ENCODE measurements at places on chromosomes 1 and 21.

DNA sequence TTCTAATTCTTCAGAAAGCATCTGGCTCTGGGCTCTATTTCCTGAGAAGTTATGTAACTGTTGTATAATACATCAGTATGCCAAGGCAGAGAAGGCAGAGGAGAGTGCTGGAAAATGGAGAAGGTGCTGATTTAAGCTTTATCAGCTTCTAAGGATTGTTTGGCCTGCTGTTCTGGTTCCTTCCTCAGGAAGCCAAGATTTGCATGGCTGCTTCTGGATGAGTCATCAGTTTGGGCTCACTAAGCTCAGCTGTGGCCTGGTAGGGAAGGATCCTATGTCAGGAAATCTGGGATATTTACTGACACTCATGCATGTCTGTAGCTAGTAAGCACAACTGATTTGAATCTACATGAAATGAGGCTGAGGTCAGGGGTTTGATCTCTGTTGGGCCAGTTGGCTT, 73.2 kb upstream of the ADGRL4 start:
- DNase-seq, result peak; percentile 40

DNA sequence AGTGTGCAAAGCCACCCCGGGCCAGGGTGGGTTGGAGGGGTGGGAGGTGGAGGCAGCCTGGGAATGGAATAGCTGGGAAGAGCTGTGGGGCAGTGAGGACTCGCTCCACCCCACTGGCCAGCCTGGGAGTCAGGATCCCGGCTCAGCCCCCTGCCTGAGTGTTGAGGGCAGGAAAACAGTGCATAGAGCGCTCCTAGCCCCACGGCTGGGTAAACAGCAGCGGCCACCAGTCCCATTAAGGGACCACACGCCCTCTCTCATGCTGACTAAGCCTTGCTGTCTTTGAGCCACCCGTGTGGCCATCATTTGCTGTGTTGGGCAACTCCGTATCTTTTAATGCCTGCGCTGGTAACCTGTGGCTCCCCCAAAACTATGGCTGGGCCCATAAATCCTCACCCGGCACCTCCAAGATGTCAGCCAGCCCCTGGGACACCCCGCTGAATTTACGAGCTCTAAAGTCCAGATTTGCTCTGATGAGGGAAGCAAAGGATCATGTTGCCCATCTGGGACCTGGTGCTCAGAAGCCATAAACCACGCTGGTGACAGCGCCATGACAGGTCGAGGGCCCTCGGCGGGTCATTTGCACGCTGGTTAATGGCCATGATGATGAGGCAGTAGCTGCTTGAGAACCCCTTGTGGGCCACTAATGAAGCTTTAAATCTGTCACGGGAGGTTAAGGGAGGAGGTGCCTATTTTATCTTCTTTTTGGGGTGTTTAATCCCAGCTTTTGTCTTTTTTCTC, 34.9 kb downstream of the SYF2 start:
- no peak for DNase-seq

DNA sequence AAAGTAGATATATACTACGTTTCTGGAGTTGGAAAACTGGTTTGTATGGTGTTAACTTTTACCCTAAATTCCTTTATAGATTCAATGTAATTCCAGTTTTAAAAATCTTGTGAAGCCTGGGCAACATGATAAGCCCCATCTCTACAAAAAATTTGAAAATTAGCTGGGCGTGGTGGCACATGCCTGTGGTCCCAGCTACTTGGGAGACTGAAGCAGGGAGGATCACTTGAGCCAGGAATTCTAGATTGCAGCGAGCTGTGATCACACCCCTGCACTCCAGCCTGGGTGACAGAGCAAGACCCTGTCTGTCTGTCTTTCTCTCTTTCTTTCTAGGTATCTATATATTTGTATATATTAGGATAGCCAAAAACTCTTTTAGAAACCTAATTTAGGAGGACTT, 141.9 kb downstream of the CLEC20A start:
- DNase-seq, result no peak

DNA sequence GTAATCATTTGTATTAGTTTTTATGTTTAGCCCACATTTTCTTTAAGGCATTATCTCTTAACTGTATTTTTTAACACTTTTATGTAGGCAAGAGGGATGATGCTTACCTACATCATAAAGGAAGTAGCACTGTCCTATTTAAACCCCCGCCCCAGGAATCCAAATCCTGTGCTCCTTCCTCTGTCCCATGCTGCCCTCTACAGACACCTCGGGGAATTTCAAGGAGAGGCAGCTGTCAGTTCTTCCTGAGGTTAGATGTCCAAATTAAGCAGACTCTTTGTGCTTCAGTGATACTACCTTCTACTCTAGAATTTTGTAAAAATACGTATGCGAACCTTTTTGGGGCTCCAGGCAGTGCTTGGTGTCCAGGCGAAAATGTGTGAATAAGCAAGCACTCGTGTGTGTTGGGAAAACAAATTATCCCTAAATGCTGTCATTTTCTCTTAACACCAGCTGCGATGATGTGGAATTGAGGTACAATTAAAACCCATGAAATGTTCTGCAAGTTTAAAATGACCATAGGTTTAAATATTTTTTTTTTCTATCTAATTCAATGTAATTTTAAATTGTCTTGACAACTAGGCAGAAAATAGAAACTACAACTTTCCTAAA, 19.2 kb downstream of the CRCT1 start:
- DNase-seq, result no peak

DNA sequence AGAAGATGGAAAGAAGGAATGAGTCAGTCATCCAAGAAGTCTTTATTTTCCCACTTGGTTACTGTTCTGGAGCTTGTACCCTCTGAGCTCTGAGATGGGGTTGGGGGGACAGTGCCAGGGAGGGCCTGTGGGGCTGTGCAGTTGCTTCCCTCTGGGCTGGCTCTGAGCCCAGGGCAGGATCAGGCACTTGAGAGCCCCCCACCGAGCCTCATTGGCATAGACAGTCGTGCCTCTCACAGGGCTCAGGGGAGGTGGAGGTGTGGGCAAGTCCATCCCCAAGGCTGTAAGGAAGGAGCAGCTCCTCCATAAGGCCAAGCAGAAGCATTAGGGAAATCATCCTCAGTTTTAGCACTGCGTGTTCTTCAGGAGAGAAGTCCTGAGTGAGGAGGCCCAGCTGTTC, 2.5 kb upstream of the ARL8A start:
- no peak for DNase-seq

DNA sequence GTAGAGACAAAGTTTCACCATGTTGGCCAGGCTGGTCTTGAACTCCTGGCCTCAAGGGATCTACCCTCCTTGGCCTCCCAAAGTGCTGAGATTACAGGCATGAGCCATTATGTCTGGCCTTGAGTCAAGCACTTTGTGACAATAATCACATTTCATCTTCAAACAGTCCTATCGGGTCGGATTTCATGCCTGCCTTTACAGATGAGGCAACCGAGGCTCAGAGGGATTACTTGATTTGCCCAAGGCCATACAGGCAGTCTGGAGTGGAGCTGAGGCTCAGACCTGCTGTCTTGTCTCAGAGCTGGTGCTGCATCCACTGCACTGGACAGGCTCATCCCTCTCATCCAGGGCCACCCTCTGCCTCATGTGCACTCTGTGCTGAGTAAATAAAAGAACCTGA, 26.6 kb downstream of the FAM151A start:
- DNase-seq, result no peak

- no peak for DNase-seq
Measured at GRCh38 chr1:91124989-91125417, 103.2 kb upstream of the ZNF644 start.

DNA sequence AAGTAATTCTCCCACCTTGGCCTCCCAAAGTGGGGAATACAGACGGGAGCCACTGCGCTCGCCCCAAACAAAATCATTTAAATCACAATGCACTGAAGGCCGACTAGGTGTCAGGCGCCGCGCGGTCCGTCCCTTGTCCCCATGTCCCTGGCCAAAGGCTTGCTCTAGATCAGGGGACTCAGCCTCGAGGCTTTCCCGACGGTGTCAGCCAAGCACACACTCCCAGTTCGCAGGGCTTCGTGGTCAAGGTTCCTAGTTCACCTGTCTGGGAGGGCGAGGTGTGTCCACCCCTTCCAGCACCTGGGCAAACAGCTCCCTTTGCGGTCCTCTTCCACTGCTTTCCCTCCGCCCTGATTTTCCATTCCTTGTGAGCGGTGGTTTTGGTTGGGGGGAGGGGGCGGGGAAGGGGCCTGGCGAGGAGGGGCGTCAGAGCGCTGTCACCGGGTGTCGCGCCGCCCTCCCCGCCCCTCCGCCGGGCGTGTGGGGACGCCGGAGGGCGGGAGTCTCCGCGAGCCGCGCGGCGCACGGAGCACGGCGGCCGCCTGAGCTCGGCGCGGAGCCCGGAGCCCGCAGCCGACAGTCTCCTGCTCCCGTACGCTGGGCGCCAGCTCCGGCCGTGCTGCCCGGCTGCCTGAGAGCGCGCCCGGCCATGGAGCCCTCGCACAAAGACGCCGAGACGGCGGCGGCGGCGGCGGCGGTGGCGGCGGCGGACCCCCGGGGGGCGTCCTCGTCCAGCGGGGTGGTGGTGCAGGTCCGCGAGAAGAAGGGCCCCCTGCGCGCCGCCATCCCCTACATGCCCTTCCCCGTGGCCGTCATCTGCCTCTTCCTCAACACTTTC, at the start of gene STUM:
STUM (plus strand) TSS at position 509 of the 838 bp plus-strand sequence; CDS start at position 650, 141 bp downstream.
- no peak for DNase-seq

DNA sequence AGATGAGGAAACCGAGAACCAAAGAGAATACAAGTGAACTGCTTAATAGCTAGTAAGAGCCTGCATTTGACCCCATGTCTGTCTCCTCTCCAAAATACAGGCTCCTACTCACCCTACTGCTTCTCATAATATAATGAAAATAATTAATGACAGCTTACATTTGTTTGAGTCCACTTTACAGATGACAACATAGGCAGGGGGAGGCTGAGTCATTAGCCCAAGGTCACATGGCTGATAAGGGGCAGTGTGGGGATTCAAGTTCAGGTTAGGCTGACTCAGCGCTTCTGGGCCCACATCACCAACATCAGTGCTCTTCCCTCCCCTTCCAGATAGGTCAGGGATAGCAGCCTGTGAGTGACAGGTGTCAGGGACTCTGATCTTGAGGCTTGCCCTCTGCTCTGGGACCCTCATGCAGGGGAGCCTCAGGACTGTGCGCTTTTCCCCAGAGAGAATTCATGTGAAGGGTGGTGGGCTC, 16.2 kb downstream of the AZIN2 start:
- no peak for DNase-seq

DNA sequence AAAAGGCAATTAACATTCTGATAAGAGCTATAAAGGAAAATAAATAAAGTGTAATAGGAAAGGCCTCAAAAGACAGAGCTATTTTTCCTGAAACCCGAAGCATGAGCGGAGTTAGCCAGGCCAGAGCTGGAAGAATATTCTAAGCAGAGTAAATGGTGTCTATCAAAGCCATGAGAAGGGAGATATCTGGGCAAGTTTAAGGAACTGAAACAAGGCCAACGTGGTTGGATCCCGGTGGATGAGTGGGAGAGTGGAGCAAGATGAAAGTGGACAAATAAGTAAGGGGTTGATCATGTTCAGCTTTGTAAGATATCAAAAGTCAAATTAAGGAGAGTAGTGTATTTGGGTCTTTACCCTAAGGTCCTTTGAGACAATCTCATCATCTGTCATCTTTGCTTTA, 234.0 kb downstream of the TM2D1 start:
- no peak for DNase-seq

DNA sequence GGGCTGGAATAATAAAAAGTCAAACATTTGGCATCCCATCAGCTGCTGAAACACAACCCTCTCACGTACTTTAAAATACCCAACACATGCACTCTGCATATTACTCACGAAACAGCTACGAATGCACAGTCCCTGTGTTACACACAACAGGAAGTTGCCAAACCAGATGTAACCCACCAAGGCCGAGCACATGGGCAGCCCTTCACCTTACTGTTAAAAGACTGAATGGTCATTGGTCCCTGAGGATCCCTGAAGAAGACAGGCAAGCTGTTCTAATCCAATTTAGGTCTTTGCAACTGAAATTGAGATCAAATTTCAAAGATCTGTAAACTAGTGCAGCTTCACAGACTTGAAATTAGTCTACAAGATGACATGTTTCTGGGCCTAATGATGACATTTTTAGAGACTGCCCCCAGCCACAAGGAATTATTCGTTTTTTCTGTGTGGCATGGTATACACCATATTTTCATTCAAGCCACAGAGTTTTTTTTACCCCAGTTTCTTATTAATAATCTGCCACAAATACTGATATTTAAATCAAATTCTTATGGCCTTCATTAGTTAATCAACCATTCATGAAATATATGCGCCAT, 25.6 kb upstream of the IER5 start:
- DNase-seq, result peak; percentile 41

DNA sequence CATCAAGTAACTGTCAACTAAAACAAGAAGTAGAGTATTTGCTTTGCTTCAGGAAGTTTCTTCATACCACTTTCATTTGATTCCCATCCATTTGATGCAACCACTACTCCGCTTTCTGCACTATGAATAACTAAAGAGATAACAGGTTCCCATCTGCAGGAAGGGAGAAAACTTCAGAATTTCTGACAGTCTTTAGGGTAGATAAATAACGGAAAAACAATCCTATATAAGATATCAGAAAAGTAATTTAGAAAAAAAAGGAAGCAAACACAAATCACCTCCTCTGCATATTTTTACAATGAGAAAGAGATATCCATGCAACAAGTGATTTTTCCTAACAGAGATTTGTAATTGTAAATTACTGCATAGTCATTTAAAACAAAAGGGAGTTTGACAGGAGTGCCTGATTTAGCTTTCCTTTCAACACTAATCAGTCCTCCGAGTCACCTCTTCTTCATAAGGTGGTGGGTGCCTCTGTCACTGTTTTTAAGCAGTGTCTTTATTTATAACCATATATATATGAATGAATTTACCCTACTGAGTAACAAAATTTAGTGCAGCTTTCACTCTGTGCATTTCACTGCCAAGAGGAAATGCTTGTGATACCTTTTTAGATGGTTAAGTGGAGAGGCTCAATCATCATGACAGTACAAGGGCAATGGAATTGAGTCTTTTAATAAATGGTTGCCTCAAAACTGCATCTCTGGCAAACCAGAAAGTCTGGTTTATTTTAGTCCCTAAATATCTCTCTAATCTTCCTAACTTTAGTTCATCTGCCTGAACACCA, 1920.4 kb downstream of the MRPL39 start:
- no peak for DNase-seq
